H7 (cell line): ENCODE measurements at places on chromosomes 2 and 18. TPM values are rescaled to one million over a fixed set of nuclear protein-coding genes. Genes with fewer than 3 reads are reported as not detected.

The IL36A gene
- not detected in 2 replicates for total RNA-seq

The ALLC gene
- not detected in 2 replicates for total RNA-seq

The VWA3B gene
- total RNA-seq: 1.0 TPM in 1 of 2 replicates, not detected in the other

The TSGA10 gene
- 1.1 and 3.5 TPM in 2 replicates for total RNA-seq

The GRHL1 gene
- 0.30 and 1.2 TPM in 2 replicates for total RNA-seq

The TUBA3D gene
- 0.62 TPM in 1 of 2 replicates, not detected in the other for total RNA-seq

The LRRC30 gene
- not detected in 2 replicates for total RNA-seq

The FOXD4L1 gene
- not detected in 2 replicates for total RNA-seq

The RBKS gene
- 1.1 and 1.7 TPM in 2 replicates for total RNA-seq

The PLA2R1 gene
- 0.48 and 0.89 TPM in 2 replicates for total RNA-seq

- no peak for DNase-seq
Measured at GRCh38 chr2:56369316-56369715, 185.5 kb downstream of the CCDC85A start.

DNA sequence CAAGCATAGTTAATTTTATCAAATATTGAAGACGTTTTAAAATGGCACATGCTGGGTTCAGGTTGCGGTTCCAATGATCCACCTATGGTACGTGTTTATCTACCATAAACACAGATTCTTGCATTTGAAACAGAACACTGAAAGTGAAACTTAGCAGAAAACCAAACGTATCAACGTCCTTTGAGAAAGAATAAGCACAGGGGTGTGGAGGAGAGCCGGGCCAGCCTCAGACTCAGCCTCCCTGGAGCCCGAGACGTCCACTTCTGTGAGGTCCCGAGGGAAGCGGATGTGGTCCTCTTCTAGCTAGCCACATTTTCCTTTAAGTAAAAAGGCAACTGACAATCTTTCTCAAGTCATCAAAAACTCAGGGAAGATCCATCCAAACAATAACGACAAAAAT, 195.9 kb downstream of the RTP5 start:
- DNase-seq: no peak

GRCh38 chr2:145593991-145594614, 1074.2 kb upstream of the ZEB2 start:
- DNase-seq: no peak

GRCh38 chr18:59140302-59140885, 710 bp downstream of the SEC11C start:
- DNase-seq: peak; percentile 66

- no peak for DNase-seq
Measured at GRCh38 chr2:215423928-215424540, 11.8 kb downstream of the FN1 start.

GRCh38 chr2:181070119-181070835, 89.9 kb downstream of the UBE2E3 start:
- DNase-seq: no peak

DNA sequence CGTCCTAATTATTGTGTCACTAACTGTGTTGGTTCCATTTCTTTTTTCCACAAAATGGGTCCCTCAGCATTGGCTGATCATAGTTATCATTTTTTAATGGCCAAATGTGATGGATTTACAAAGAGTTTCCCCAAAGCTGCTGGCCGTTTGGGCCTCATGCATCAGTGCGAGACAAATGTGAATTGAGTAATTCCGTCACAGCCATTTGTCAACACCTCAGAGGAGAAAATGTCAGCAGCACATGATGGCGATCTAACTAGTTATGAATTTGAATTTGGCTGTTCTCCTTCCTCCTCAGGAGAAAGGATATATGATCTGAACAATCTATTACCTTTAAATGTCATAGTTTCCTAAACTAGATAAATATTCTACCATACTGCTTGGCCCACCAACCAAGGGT, 54.9 kb upstream of the SP3 start:
- DNase-seq: no peak

DNA sequence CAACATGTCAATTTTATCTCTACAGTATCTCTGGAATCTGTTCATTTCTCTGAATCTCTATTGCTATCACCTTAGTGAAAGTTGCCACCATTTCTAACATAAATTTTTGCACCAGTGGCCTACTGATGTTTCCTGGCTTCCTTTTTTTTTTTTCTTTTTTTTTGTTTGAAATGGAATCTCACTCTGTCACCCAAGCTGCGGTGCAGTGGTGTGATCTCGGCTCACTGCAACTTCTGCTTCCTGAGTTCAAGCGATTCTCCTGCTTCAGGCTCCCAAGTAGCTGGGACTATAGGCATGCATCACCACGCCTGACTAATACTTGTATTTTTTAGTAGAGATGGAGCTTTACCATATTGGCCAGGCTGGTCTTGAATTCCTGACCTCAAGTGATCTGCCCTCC, 35.1 kb downstream of the KCNJ13 start:
- DNase-seq: no peak

- no peak for DNase-seq
Measured at GRCh38 chr2:59236723-59237122, 995.6 kb upstream of the FANCL start.

- DNase-seq: no peak
Measured at GRCh38 chr2:50732796-50733195, 299.1 kb downstream of the NRXN1 start.

DNA sequence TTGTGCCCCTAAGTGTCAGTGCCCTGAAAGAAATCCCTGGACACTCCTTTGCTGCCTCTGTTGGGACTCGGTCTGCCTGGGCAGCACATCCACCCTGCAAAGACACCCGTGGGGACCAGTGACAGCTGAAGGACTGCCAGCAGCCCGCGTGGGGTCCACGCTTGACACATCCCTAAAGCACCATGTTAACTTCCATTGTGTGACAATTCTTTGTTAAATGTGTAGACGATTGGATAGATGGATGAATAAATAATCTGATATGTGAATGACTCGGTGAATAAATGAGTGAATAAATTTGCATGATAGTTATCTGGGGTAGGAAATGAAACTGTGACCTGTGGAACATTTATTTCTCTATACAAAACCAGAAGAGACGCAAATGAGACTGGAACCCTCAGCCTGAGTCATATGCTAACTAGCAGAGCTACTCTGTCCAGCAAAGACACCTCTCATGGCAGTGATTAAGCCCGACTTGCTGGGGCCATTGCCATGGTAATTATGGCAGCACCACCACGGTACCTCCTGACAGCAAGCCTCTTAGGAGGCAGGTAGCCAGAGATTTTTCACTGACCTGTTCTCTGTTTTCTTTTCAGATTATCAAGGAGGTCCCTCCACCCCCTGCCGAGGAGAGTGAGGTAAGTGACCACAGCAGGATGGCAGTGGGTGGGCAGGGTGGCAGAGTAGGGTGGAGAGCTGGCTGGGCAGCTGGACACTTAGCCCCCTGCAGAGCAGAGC, 156.8 kb downstream of the ANTXR1 start:
- no peak for DNase-seq

GRCh38 chr2:178279142-178279541, 84.8 kb downstream of the OSBPL6 start:
- DNase-seq: no peak

- peak; percentile 45 for DNase-seq
Measured at GRCh38 chr18:47050468-47050867, 15.0 kb upstream of the ELOA2 start.

GRCh38 chr2:212537726-212538304, 787 bp downstream of the ERBB4 start:
- DNase-seq: peak; percentile 61

GRCh38 chr2:136377423-136378382, 259.8 kb upstream of the CXCR4 start:
- no peak for DNase-seq

GRCh38 chr2:230998882-230999281, 3.0 kb downstream of the SPATA3 start:
- DNase-seq: no peak

DNA sequence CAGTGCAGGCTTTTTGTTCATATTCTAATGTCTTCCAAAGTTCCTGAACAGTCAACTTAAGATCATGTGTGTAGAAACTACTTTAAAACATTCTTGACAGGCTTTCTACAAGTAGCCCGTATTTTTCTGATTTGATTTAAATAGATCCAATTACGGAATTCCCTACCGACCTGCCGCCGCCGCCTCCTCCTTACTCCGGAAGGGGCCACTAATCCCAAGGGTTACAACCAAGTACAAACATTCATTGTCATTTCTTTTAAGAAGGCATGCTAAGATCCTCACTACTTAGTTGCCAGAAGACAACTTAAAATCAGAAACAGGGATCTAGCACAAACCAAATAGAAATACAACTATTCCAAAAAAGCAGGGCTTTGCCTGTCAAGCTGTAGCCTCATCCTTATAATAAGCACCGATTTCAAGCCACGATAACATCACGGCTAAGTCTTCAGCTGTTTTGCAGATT, 784 bp downstream of the WDR33 start:
- peak; percentile 64 for DNase-seq

DNA sequence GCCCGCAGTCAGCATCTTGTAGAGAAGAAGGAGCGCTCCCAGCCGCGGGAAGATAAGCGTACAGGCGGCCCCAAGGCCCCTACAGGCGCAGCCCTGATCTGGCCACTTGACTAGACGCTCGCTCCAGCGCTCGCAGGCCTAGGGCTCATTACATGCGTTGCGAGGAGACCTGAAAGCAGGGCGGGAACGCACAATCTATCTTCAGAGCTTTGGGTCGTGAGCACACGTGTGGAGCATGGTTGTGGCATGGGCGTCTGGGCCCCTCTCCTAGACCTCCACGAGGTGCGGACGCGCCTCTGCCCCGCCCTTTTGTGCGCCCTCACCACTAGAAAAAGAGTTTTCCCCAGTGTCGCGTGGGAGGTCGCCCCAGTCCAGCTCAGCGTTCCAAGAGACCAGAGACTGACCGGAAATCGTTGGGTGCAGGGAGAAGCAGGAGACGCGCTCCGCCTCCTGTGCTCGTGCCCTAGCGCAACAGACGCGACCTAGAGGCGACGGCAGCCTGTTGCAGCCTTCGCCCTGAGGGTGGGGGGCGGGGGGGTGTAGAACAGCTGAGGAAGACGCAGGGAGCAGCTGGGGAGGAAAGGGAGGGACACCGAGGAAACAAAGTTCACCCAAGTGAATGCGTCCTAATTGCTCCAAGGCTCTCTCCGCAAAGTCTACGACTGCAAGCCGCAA, 12.6 kb downstream of the NR4A2 start:
- DNase-seq: peak; percentile 79

DNA sequence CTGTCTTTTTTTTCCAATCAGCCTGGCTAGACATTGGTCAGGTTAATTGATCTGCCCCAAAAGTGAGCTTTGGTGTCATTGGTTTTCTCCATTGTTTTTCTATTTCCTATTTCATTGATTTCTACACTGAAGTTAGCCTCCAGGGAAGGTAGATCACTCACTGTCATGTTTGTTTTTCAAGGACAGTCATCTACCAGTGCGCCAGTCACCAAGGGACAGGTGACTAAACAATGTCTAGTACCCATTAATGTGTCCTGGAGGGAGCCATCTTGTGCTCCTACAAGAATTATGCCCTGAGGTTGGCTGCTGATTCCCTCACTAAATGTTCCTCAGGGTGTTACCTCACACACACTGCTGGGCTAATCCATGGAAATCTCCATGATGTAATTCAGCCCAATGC, 17.6 kb upstream of the USP40 start:
- DNase-seq: no peak

GRCh38 chr18:27967913-27968824, 208.8 kb downstream of the CDH2 start:
- DNase-seq: no peak

DNA sequence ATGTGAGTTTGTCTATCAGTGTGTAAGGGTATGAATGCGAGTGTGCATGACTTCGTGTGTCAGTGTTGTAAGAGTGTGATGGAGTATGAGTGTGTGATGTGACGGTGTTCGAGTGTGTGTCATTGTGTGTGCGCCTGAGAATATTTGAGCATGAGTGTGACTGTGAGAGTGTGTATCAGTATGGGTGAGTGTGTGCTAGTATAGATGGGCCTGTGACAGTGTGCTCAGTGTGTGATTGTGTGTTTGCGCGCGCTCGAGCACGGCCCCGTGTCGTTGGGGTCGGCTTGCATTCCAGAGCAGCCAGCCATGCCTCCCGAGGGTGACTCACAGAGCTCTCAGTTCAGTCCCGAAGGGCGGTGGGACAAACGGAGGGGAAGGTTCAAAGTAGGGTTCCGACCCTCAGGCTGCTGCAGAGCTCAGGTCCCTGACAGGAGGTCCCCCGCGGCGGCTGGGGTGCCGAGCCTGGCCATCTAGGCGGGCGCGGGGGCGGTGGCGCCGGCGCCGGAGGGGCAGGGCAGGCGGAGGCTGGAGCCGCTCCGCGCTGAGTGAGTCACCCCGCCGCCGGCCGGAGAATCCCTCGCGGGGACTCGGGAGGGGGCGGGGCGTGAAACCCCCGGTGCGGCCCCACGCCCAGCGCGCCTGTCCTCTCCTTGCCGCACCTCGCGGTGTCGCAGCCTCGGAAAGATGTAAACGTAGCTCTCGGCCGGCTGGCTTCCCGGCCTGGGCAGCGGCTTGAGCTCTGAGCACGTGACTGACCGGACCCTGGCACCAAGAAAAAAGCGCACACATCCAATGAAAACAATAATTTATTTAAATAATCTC, 3.8 kb downstream of the DLX2 start:
- peak; percentile 76 for DNase-seq

DNA sequence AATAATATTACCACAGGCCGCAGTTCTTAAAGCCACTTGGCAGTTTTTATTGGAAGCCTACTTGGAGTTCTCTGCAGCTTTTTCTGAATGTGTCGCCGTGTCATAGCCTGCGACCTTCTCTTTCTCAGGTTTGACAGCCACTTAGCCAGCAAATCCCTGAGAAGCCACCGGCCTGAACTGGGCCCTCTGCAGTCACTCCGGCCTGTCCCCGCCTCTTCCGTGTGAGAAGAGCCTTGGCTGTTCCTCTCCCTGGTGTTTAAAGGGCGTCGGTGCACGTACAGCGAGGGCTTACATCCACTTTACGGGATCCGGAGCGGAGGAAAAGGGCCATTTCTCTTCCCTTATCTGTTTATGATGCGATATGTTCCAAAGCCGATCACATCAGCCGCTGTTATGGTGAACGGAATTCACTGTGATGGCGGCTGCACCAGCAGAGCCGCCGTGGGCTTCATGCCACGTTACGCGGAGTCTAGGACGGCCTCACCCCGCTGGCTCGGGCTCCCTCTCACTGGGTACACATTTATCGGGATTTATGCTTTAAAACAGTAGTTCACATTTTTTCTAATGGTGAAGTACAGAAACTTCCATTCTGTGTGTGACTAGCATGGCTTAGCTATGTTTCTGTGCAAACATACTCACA, 66.8 kb downstream of the GBX2 start:
- peak; percentile 80 for DNase-seq

DNA sequence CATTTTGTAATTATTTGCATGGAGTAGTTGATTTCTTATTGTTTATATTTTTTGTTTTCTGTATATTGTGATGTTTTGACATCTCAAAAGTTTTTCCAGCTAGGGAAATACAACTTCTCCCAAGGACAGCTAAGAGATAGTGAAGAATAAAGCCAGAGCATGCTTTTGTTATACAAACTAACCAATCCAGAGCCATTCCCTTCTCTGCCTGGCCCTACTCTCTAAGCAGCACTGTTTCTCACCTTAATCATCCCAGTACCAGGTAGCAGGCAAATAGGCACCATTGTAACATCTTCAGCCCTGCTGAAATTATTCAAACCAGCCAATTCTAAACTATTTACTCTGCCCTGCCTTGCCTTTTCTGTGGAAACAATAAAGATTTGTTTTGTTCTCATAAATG, 1063.4 kb upstream of the CHAC2 start:
- DNase-seq: no peak

- peak; percentile 98 for DNase-seq
Measured at GRCh38 chr2:113324684-113325160, 46.0 kb upstream of the PAX8 start.

GRCh38 chr18:78779996-78780718, 199.5 kb upstream of the SALL3 start:
- peak; percentile 42 for DNase-seq

- no peak for DNase-seq
Measured at GRCh38 chr2:48202863-48203642, 296.8 kb upstream of the FBXO11 start.
